Activated T-helper 1 cell treated with Interleukin-2 at 50 U/mL for 16 hours (primary cell): ENCODE measurements at places on chromosomes 11 and 22.

DNA sequence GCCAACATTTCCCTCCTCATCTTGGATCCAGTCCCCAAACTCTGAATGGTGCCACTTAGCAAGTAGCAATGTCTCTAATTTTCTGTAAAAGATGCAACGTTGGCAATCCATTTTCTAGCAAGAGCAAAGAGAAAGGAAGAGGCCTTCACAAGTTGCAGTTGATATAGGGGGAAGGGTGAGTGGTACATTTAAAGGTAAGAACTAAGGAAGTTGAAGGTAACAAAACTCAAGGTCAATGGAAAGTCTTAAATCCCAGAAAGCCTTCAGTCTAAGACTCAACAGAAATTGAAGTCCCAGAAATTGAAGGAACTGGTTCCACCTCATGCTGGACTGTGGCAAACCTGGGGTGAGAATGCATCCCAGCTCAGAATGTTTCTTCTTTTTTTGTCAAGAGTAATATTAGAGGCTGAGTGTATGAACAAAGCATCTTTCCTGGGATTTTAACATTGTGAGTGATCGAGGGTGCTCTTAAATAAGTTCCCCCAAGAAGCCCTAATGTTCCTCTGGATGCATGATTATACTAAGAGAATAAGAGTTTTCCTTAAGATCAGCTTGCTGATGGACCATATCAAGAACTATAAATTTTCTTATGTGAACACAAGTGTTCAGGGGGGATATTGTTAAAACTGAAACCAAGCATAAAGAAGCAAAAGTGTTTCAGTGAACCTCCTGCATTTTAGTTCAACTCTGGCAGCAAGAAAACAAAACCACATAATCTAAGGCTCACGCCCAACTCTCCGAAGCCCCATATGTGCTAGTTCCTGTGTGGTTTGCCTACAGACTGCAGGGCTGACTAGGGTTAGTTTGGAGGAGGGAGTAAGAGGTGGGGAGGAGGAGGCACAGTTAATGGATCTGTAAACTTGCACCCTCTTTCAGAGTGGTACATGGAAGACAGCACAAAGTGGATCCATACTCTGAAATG, at the start of gene GRAP2:
TSS of gene GRAP2 (plus strand) at position 779 of the 922 bp plus-strand sequence. CDS start 46,023 bp downstream, outside the sequence.
- peak; percentile 53 for DNase-seq

- DNase-seq, result no peak
Observed at GRCh38 chr11:13098616-13099289, 89.6 kb downstream of the RASSF10 start.

GRCh38 chr22:36397131-36398093, 9.6 kb upstream of the MYH9 start:
- DNase-seq, result no peak

DNA sequence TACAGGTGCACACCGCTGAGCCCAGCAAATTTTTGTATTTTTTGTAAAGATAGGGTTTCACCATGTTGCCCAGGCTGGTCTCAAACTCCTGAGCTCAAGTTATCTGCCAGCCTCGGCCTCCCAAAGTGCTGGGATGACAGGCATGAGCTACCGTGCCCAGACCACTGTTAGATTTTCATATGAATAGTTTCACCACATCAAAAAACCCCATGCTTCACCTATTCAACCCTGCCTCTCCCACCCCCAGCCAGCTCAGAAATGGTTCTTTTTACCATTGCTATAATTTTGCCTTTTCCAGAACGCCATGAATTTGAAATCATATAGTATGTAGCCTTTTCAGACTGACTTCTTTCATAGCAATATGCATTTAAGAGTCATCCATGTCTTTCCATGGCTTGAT, 37.9 kb downstream of the CDPF1 start:
- no peak for DNase-seq

- DNase-seq, result no peak
Observed at GRCh38 chr11:95505927-95506426, 275.0 kb upstream of the SESN3 start.

DNA sequence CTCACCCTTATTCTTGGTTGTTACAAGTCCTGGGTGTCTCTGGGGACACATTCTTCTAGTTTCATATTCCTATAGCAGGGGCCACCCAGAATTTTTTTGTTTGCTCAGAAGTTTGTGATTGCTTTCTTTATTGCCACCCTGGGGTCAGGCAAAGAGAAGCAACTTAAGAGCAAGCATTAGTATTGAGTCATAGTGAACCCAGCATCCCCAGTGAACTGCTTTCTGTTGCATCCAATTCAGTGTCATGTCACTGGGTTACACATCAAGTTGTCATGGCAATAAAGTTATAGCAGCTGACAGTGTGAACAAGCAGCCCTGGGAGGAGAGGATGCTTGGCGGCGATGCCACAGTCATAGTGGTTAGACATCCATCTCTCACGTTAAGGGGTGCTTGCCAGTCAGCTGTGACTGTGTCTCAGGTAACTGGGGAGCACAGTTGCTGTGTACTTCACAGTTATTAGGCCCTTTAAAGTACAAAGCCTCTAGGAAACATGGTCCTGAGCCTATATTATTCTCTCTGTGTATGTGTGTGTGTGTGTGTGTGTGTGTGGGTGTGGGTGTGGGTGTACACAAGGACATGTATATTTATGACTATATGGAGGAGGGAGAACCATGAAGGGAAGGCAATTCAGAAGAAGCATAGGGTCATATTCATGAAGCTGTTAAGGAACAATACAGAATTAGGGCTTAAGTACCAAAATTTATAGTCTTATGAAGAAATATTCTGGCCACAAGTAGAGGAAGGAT, 52.5 kb downstream of the TRIM44 start:
- no peak for DNase-seq

GRCh38 chr11:112315057-112315720, 54.5 kb upstream of the PLET1 start:
- DNase-seq, result no peak

DNA sequence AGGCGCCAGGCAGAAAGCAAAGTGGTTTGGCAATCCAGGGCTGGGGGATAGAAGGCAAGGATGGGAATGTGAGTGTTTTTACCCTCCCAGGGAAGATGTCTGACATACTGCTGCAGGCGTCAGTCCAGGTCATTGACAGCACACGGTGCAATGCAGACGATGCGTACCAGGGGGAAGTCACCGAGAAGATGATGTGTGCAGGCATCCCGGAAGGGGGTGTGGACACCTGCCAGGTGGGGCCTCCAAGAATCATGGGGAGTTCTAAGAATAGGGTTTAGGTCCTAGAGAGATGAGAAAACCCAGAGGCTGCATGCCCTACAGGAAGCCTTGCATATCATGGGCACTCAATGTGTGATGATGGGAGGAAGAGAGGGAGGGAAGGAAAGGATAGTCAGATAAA, 28.3 kb upstream of the SMIM35 start:
- no peak for DNase-seq

- DNase-seq, result no peak
Observed at GRCh38 chr11:118318124-118318523, 13.6 kb downstream of the CD3E start.

DNA sequence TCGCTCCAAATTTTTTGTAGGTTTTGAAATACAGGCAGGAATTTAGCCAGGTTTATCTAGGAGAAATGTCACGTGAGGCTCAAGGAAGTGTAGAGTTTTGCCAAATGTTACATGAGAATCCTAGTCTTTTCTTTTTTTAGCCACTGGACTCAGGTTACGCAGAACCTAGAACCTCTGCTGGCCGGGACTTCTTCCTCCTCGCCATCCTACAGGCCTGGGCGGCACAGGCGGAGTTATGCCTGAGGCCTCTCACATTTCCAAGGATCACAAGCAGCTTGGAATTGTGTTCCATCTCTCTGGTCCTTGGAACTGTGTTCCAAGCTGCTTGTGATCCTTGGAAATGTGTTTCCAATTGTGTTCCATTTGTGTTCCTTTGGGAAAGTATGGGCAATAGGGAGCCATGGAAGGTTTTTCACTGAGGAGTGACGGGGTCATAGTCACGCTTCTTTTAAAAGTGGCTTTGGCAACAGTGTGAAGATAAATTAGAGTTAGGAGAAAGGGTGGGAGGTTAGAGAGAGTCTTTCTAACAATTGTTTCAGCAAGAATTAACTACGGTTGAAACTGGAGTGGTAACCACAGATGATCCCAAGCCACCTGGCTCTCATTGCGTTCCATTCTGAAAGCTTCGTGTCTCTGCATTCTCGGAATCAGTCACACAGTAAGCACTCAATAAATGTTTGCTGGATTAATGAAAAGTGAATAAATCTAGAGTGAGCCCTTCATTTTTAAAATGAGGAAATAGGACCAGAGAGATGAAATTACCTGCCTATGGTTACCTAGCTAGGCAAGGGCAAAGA, 12.5 kb upstream of the POU2AF1 start:
- no peak for DNase-seq

DNA sequence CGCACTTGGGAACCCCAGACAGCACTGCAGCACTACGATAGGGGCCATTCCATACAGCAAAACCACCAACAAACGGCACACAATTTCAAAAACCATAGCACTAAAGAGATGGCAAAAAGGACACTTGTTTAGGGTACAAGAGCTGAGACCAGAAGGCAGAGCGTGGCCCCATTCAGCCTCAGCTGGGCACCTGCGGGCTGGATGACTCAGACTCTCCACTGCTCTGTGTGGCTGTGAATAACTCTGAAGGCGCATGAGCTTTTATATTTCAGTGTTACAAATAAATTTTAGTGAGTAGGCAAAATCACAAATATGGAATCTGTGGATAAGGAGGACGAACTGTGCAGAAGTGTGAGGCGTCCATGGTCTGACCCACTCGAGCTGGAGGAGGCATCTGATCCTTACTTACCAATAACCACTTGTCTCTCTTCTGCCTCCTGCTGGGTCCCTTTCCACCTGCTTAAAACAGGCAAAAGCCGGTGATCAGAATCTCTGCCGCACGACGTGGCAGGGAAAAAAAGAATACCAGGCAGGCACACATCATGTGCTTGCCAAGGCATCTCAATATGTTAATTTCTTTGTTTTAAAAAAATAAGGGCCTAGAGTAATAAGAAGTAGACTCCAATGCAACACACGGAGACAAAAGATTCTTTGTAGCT, 325.7 kb downstream of the SHANK2 start:
- DNase-seq, result no peak

DNA sequence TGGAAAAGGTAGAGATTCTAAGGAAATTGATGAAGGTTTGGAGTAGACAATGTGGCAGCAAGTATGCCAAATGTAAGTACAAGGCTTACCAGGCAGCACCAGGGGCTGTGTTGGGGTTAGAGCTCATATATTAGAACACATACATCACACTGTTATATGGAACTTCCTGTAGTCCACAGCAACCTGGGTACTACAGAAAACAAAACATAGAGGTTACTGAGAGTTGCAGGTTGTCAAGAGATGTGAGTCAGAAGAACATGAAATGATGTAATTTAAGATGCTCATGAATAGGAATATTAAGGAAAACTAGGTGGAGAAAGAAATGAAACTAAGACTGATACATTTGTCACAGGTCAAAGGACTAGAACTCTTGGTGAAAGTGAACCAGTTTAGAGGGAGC, 22.0 kb downstream of the FAT3 start:
- no peak for DNase-seq

DNA sequence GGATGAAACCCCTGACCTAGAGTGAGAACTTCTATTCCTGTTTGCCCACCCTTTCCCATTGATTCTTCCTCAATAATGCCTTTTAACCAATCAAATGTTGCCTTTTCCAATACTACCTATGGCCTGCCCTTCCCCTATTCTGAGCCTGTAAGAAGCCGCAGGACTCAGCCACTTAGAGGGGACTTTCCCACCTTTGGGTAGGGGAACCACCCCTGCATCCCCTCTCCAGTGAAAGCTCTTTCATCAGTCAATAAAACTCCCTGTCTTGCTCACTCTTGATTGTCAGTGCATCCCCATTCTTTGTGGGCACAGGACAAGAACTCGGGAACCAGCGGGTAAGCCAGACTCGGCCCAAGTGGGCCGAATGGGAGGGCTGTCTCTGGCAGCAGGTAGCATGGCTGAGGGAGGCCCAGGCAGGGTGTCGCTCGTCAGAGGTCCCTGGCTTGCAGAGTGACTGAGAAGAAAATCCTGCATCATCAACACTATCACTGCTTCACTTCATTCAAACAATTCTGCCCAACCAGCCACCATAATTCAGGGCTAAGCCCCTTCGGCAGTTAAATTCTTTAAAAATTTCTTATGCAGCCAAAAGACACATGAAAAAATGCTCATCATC, 30.4 kb downstream of the LDHAL6A start:
- no peak for DNase-seq

DNA sequence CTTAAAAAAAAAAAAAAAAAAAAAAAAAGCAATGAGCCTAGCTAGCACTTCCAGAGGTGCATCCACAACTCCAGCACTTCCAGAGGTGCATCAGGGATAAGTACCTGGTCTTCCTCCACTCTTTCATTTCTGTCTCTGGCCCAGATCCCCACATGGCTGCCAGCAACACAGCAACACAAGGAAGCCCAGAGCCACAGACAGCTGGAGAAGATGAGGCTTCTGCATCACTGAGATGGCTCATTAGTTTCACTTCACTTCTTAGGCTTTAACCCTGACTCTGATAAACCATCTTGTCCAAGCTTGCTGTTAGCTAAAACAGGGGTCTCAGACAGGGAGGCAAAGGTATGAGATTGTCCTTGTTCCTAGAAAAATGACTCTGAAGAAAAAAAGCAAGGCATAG, 35.6 kb downstream of the PC start:
- no peak for DNase-seq

GRCh38 chr11:27861706-27862430, 161.6 kb upstream of the BDNF start:
- DNase-seq, result no peak

DNA sequence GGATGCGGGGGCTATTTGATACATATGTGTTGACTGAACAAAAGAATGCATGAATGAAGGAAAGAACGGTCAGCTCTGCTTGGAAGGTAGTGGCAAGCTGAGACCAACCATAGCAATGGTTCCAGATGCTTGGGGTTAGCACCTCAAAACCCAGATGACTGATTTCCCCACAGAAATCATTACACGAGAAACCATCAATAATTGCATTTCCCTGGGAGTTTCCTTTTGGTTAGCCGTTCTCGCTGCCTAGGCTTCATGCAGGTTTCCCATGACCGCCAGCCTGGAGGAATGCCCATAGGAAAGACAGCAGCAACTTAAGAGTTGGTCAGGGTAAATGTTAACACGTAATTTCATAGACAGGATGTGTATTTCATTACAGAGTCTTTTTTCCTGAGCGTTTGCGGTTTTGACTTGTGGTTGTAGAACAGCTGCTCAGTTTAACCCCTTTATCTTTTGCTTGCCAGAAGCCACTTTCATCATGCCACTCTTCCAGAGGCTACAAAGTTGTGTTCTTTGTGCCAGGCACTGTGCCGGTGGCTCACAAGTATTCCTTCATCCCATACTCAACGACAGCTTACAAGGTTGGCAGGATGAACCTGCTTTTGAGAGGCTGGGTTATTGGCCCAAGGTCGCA, 2.8 kb downstream of the IL17RA start:
- no peak for DNase-seq

DNA sequence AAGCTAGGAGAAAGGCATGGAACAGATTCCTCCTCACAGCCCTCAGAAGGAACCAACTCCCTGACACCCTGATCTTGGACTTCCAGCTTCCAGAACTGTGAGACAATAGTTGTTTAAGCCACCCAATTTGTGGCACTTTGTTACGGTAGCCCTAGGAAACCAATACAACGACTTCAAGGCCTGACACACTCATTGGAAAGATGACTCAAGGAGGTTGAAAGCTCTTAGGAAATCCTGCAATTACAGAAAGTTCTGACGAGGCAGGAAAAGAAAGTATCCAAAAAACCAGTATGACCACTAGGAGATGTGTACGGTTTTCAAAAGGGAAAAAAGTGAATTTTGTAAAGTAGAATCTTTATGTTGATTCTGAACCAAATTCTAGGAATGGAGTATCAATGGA, 161.4 kb downstream of the SWAP70 start:
- no peak for DNase-seq
